ENCODE measurements at places on chromosomes 2 and 18.

- no peak for DNase-seq
Measured at GRCh38 chr2:88489181-88489580, 36.7 kb upstream of the FOXI3 start.

GRCh38 chr2:129766374-129766993 is 213.0 kb upstream of the RAB6C start:
- DNase-seq = no peak

GRCh38 chr2:221896505-221897151 is 324.5 kb upstream of the EPHA4 start:
- peak; percentile 89 for DNase-seq

DNA sequence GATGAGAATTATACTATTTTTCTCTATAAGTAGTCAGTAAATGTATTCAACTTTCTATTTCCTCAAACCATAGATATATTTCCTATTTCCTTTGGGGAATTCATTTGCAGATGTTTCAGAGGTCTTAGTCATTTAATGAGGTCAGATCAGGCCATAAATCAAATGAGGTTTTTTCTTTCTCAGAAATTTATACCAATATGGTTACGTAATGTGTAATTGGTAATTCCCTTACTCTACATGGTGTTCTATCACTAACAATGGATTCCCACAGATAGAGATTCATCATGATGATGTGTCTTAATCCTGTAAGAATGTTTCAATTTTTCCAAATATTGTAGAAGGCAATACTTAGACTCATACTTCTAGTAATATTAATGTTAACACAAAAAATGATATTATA is 108.0 kb downstream of the DPP4 start:
- peak; percentile 82 for DNase-seq

- peak; percentile 49 for DNase-seq
Measured at GRCh38 chr2:141630407-141630930, 500.3 kb downstream of the LRP1B start.

- no peak for DNase-seq
Measured at GRCh38 chr2:28615706-28616105, 119.8 kb downstream of the PLB1 start.

GRCh38 chr2:186575302-186575701 is 14.6 kb upstream of the ITGAV start:
- DNase-seq = peak; percentile 99

DNA sequence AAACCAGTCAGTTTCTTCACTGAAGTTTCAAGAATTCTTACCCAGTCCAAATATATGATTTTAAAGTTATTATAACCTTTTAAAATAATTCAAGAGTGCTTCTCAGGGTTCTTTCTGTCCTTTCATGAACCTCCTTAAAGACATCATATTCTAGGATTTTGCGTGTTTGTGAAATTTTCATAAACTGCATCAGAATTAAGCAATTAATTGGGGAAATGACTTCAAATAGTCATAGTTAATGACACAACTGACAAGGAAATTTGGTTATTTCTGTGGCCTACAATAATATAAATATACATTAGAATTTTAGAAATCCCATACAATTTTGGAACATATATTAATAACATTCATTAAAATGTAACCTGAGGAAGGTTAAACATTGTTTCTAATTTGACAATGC is 10.5 kb downstream of the CYP27A1 start:
- DNase-seq = no peak

DNA sequence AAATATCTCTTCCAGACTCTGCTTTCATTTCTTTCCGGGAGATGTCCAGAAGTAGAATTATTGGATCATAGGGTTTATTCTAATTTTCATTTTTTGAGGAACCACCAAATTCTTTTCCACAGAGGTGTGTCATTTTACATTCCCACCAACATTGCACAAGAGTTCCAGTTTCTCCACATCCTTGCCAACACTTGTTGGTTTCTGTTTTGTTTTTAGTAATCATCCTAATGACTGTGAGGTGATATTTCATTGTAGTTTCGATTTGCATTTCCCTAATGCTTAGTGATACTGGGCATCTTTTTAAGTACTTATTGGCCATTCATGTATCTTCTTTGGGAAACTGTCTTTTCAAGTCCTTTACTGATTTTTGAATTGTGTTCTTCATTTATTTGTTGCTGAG is 513.1 kb downstream of the PARD3B start:
- no peak for DNase-seq

DNA sequence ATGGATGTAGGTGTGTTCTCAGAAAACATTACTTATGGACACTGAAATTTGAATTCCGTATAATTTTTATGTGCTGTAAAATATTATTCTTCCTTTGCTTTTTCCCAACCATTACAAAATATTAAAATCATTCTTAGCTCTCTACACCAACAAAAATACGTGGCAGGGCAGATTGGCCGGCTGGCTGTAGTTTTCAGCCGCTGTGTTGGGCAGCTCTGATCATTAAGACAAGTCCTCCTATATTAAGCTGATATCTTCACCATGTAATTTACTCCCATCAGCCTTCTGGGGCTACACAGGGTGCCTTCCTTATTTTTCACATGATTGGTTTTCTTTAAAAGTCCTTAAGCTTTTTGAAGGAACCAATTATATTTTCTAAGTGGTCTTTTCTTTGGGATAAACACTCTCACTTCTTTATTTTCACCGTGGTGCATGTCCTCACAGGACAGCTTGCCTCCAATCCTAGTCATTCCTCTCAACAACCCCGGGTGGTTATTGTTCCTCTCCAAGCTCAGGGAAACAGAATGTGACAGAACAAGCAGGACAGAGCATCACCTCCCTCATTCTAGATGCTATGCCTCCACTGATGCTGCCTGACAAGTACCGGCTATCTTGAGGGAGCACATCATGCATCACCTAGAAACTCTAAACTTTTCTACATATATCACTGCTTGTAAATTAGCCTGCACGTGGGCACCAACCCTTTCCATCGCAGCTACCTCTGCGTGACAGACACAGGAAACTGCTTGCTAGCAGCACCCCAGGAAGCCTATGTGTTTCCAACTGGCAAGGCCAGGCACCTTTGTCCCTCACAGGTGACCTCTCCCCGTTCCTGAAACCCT is 362.3 kb downstream of the MYCN start:
- no peak for DNase-seq

All from HCEC 1CT (cell line).